Renal pelvis (tissue), 12 donors: ENCODE measurements at places on chromosomes 7 and 10.

DNA sequence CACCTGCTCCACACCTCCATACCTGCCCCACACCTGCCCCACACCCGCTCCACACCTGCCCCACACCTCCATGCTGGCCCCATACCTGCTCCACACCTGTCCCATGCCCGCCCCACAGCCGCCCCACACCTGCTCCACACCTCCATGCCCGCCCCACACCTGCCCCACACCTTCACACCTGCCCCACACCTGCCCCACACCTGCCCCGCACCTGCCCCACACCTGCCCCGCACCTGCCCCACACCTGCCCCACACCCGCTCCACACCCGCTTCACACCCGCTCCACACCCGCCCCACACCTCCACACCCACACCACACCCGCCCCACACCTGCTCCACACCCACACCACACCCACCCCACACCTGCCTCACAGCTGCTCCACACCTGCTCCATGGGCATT is 53.0 kb downstream of the PARP12 start:
- no peak for DNase-seq

DNA sequence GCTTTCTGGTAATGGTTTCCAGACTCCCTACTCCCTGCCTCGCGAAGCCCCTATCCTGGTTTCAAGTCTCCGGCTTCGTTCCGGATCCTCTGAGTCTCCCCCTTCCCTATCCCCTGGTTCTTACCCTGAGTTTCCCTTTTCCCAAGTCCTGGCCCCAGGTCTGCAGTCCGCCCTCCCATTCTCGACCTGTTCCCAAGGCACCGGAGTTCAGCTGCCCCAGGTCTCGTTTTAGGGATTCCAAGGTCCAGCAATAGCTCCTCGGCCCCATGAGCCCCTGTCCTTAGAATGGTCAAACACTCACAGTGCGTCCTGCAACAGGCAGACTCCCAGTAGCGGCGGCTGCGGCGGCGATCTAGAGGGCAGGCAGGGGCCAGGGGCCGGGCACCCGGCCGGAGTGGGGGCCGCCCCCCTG is 274 bp downstream of the PITX3 start:
- no peak for DNase-seq

DNA sequence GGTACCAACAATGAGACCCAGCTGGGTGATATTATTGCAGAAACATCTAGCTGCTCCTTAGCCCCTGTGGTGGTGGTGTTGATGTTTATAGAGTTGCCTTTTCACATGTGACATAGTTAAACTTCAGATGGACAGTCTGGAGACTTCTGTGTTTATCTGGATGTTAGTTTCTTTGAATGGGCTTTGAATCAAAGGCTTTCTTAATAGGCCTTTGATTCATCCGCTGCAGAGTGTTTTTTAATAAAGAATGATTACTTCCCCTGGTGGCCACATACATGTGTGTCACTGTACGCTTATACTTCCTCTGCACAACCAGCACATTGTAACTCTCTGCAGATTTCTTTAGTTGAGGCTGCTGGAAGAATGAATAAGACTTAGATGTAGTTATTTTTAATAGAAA is 221.0 kb downstream of the DYNC1I1 start:
- DNase-seq: no peak

GRCh38 chr7:101567230-101567629 is 61.9 kb downstream of the MYL10 start:
- DNase-seq: no peak

- no peak for DNase-seq
Measured at GRCh38 chr10:12649012-12649584, 299.8 kb downstream of the CAMK1D start.
